ENCODE measurements at places on chromosomes 3 and 15.

DNA sequence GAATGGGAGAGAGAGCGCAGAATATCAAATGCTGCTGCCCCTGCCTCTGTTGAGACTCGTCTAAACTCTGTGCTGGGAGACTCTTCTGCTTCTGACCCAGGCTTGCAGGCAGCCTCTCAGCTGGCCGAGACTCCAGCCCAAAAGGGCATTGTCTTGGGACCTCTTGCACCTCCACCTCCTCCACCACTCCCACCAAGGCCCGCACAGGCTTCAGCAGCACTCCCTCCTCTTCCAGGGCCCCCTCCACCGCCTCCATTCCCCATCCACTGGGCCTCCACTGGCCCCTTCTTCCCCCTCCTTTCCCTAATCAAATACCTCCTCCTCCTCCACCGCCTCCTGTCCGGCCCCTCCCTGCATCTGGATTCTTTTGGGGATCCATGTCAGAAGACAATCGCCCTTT is 31.3 kb downstream of the GMNC start:
- peak; percentile 81 for DNase-seq

GRCh38 chr15:57442335-57442734 is 66.0 kb downstream of the CGNL1 start:
- no peak for DNase-seq

- no peak for DNase-seq
These were observed 7.4 kb downstream of the TRANK1 start for GRCh38 chr3:36937492-36937891.

DNA sequence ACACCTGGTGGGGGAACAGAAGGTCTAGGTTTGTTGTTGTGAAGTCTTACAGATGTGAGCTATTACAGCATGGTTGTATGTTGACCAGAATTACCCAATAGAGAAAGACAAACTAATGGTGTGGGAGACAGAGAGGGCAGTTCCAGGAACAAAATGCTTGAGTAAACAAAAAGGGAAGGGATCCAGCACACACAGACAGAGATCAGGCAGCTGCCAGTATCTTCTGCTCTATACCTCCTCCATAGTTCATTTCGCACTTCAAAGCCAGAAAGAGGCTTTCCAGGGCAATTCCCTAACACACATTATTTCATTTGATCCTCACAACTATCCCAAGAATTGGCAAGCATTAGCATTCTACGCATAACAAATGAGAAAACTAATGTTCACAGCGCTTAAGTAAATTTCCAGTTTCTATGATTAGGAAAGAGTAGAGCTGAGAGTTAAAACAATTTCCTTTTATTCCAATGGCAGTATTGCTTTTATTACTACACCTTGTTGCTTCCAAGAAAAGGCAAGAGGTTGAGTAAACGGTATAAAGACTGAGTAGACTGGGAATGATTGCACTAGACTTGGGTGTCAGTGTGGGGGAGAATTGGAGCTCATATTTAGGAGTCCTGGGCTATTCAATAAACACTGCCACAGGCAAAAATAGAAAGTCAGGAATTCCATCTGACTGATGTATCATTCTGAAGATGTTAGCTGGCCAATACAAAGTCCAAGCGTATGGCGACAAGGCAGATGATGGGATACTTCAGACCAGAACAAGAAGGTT is 39.7 kb upstream of the ZNF280D start:
- no peak for DNase-seq

All from vagina (tissue), 2 donors.